Hindlimb muscle (tissue), 1 donor: ENCODE measurements at places on chromosomes 3 and 15.

- no peak for DNase-seq
Measured at GRCh38 chr3:46214751-46215352, 6.7 kb upstream of the CCR1 start.

DNA sequence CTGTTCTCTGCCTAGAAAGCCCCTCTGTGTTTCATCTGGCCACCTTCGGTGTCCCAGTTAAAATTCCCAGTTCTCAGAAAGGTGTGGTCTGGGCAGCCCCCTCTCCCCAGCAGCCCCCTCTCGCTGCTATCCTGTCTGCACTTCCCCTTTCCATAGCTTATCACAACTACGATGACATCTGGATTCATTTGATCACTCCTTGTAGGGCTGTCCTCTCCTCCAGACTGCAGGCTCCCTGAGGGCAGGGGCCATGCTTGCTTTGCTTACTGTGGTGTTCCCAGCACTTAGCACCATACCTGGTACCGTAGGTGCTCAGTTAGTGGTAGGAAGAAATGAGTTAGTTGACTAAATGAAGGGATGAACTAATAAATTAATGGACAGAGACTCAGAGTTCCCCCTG is 26.3 kb upstream of the GOLGA6C start:
- no peak for DNase-seq

- DNase-seq = no peak
Measured at GRCh38 chr15:84023636-84024035, 211.9 kb upstream of the GOLGA6L4 start.

- no peak for DNase-seq
Measured at GRCh38 chr3:125967156-125967555, 1.8 kb upstream of the ROPN1B start.

- no peak for DNase-seq
Measured at GRCh38 chr15:82810890-82811426, 1.5 kb downstream of the WHAMM start.

DNA sequence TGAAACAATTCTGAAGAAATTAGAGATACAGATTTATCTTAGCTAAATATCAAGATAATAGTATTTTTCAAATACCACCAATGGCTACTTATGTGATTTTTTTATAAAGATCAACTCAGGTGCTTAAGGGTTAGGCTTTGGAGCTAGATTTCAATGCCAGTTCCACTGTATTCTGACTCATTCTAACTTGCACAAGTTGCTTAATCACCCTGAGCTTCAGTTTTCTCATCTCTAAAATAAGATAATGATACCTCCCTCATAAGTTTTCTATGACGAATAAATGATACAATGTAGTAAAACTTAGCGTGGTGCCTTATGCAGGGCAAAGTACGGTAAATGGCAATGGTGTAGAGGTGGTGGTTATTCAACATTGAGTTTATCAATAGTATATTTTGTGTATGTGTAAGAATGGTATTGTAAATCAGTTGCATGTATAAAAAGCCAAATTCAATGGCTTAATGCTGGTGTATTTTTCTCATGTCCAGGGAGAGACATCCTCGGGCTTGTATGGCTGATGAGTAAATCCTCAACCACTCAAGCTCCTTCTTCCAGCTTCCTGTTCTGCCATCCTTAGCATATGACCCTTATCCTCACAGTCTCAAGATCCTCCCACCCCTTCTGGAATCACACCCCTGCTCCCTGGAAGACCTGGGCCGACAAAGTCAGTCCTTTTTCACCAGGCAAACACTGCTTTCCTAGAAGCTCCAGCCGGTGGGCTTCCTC is 505.9 kb upstream of the CFAP20DC start:
- DNase-seq = no peak

DNA sequence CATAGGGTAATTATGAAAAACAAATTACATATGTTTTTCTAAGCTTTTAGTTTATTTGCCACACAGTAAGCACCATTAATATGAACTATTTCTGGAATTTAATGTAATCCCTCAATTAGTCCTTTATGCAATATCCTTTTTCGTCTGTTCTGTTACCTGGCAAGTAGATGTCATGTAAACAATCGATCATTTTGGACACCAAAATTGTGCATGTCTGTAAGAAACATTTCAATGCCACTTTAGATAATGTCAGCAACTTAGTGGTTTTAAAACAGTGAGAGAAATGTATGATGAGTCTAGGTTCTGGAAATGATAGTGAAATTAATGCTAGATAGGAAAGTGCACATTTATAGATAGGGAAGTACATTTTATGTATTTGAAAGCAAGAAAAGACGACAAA is 986.6 kb downstream of the ZPLD1 start:
- DNase-seq = no peak

DNA sequence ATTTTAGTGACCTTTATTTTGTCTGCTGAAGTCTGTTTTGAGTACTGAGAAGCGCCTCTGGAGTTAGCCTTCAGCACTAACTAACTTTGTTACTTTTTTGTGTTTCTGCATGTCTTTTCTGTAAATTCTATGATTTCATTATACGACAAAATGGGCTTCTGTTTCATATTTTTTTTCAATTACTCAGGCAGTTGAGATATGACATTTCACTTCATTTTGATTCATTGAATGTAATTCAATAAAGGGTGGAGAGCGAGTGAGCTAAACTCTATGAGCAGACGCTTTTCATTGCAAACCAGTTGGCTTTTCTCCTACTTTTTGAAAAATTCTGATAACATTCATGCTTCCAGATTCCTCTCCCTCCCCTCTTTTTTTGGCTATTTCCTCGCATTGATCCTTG is 84.4 kb upstream of the KCNH8 start:
- no peak for DNase-seq

- DNase-seq = no peak
Measured at GRCh38 chr3:2920103-2920502, 190.1 kb downstream of the IL5RA start.

- no peak for DNase-seq
Measured at GRCh38 chr3:68142441-68142840, 488.0 kb upstream of the SUCLG2 start.

DNA sequence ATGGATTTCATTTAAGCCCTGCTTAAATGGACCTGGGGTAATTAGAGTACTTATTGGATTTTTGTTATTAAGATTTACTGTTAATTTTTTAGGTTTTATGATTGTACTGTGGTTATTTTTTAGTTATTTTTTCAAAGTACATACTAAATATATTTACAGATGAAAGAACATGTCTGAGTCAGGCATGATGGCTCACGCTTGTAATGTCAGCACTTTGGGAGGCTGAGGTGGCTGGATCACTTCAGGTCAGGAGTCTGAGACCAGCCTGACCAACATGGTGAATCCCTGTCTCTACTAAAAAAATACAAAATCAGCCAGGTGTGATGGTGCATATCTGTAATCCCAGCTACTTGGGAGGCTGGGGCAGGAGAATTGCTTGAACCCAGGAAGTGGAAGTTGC is 16.2 kb upstream of the RPL24 start:
- no peak for DNase-seq

GRCh38 chr3:48984663-48985062 is 5.4 kb upstream of the P4HTM start:
- DNase-seq = no peak

- DNase-seq = no peak
Measured at GRCh38 chr15:66153549-66154415, 99.8 kb downstream of the MEGF11 start.

GRCh38 chr3:87349833-87350232 is 73.4 kb upstream of the POU1F1 start:
- no peak for DNase-seq

GRCh38 chr3:117540597-117540996 is 831.0 kb downstream of the TUSC7 start:
- DNase-seq = no peak

DNA sequence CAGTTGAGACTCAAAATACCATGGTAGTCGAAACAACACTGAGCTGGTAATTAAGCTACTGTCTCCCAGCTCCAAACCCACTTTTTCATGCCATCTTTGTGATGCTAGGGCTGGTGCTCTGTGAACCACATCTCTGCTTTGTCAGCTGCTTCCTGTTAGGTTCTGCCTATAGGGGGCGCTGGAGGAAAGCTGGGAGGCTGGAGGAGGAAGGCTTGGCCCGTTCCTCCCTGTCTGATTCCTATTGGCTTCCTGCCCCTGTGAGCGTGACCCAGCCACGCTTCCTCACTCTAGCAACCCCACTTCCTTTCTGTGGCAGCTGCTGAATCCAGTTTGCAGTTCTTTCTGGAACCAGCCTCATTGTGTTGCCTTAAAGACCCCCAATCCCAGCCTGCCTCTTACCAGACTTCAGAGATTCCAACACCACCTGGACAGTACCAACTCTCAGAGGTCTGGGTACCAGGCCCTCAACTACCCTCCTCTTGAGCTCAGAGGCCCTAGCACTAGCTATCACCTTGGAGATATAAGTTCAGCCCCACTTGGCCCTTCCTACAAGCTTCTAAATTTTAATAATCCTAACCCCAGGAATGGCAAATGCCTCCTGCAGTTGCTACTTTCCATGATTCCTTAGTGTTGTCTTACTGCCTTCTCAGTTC is 120.9 kb downstream of the ERC2 start:
- DNase-seq = peak; percentile 24

- DNase-seq = no peak
Measured at GRCh38 chr3:36643192-36643591, 121.2 kb downstream of the DCLK3 start.

DNA sequence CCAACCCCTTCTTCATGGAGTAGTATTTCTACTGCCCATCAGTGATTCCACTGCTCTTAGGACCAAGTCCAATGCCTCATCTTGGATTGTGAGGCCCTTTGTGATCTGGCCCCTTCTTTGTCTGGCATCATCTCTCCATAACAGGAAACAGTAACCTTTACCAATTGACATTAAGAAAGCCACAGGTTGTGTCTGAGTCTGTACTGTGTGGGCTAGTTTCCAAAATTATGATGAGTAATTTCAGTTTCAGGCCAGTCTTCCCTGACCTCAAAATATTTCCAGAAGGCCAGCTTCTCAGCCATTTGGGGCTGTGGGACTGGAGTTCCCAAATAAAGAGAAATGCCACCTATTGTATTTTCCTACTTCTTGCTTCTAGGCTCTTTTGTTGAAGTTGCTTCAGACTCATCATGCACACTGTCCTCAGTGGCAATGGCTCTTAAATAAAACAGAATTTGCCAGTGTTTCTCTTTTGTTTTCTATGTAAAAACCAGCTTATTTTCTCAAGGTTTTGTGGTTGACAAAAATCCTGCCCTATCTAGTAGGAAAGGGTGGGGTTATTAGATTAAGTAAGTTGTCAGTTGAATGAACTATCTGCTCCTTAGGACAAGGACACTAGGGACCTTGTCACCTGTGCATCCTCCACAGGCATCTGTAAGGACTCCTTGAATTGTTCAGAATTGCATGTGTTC is 47.0 kb upstream of the ACKR4 start:
- DNase-seq = no peak

DNA sequence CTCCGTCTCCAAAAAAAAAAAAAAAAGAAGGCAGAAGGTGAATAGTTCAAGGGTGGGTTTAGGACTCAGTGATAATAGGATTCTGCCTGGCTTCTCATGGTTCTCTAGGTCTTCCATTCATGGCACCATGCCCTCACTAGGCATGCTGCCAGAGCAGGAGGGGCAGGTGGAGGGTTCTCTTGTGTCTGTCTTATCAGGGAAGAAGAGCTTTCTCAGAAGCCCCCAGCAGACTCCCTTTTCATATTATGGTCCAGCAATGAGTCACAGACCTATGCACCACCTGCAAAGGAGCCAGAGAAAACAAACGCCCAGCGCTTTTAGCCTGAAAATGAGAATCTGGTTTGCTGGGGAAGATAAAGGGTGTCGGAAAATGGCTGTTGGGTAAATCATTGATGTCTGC is 3.0 kb downstream of the CCR2 start:
- no peak for DNase-seq

GRCh38 chr3:103195216-103195615 is 760.4 kb downstream of the ZPLD1 start:
- DNase-seq = peak; percentile 3

DNA sequence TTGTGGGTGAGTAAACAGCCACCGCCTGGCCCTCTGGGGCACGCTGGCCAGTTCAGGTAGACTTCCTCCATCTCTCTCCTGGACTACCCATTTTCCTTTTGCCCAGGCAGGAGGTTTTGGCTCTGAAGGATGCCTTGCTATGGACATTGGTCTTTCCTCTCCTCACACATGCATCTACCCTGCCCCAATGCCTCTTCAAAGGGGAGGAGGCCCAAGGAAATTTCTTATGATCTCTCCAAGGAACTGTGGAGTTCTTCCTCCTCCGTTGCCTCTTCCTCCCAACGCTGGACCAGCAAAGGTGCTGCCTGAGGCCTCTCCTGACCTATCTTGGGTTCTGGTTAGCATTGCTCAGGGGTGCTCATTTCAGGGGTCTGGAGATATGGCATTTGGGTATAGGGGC is 33.5 kb downstream of the POMGNT2 start:
- DNase-seq = no peak

- no peak for DNase-seq
Measured at GRCh38 chr3:112965656-112966055, 9.2 kb downstream of the CD200R1 start.

GRCh38 chr15:32970847-32971246 is 223.7 kb downstream of the FMN1 start:
- DNase-seq = no peak

DNA sequence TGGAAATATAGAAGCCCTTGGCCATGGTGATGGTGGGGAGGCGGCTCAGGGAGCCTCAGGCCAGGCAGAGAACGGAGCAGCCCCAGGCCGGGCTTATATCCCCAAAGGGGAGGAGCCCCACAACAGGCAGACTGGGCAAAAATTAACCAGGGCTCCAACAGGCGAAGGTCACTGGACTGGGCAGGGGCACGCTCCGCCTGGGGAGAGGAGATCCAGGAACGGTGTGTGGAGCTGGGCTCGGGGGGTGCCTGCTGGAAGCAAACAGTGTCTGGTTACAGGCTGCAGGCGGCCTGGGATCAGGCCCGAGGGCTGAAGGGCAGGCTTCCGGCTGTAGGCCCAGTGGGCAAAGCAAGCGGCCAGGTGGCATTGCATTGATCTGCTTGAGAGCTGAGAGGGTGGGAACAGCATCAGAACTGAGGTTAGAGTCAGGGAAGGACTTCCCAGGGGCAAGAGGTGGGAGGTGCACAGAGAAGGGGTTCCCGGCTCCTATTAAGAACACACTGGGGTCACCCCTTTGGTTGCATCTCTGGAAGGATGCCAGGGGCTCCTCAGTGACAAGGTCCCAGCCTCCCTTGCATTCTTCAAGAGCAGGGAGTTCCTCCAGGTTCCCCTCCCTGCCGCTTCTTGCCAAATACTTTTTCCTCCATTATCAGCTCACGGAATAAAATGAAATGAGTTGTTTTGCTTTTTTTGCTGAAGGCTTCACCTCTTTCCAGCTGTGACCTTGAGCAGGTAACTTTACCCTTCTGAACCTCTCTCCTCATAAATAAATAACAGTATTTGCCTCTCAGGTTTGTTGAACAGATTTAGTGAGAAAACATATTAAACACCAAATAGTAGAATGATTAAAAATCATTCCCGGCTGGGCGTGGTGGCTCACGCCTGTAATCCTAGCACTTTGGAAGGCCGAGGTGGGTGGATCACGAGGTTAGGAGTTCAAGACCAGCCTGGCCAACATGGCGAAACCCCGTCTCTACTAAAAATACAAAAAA is 7.8 kb downstream of the ANPEP start:
- DNase-seq = no peak

GRCh38 chr15:42849836-42850235 is 70.7 kb downstream of the TTBK2 start:
- DNase-seq = no peak
